T-helper 9 cell (primary cell): ENCODE measurements at places on chromosomes 1 and 21.
A peak's percentile ranks its signal among the peaks of the same experiment; 100 is the strongest.

GRCh38 chr1:243977094-243977493, 74.0 kb upstream of the ZBTB18 start:
- no peak for DNase-seq

GRCh38 chr1:53439337-53440207, 19.6 kb upstream of the DMRTB1 start:
- DNase-seq = no peak

DNA sequence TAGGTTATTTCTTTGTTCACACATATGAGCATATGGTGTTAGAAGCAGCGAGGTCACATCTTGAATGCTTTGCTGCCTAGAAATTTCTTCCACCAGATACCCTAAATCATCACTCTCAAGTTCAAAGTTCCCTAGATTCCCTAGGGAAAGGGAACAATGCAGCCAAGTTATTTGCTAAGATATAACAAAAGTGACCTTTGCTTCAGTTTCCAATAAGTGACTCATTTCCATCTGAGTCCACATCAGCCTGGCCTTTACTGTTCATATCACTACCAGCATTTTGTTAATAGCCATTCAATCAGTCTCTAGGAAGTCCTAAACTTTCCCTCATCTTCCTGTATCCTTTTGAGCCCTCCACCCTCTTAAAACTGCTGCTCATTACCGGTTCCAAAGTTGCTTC, 1502.5 kb downstream of the KCNT2 start:
- no peak for DNase-seq

GRCh38 chr21:30437010-30437565, 3.0 kb upstream of the KRTAP15-1 start:
- DNase-seq = no peak

DNA sequence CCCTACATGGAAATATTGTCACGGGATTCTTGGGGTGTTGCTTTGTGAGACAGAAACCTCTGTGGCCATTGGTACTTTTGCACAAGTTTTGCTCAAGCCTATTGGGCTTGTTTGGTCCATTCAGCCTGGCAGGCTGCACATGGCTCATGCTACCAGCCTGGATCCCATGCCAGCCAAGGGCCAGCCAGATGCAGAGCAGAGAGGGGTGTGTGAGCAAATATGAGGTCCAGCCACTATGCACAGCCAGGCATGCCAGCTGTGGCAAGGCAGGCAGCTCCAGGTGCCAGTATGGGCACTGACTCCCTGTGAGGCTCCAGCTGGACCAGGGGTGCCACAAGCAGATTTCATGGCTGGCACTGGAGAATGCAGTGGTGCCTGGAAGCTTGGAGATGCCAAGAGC, 6.7 kb upstream of the CHD1L start:
- no peak for DNase-seq

DNA sequence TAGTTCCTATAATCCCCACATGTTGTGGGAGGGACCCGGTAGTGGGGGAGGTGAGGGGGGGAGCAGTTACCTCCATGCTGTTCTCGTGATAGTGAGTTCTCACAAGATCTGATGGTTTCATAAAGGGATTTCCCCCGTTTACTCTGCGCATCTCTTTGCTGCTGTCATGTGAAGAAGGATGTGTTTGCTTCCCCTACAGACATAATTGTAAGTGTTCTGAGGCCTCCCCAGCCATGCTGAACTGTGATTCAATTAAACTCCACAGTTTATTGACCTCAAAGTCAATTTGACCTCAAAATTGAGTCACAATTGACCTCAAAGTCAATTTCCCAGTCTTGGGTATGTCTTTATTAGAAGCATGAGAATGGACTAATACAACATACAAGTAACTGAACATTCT, 19.7 kb downstream of the DPH5 start:
- DNase-seq = no peak

- DNase-seq = no peak
Observed at GRCh38 chr1:200328379-200328778, 81.5 kb downstream of the ZNF281 start.

DNA sequence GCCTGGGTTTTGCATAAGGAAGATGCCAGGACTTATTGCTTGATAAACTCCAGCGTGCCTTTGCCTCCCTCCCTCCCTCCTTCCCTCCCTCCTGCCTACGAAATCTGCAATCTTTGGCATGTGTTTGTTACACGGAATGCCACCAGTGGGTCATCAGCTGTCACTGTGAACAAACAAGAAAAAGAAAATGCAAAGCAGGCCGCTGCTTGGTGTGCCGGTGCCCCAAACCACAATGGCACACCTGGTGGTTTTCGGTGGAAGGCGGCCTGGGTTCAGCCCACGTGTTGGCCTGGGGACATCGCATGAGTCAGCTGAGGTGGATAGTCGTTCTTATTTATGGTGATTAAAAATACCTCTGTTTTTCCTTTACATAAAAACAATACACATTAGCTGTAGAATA, 16.3 kb upstream of the IFNLR1 start:
- no peak for DNase-seq

DNA sequence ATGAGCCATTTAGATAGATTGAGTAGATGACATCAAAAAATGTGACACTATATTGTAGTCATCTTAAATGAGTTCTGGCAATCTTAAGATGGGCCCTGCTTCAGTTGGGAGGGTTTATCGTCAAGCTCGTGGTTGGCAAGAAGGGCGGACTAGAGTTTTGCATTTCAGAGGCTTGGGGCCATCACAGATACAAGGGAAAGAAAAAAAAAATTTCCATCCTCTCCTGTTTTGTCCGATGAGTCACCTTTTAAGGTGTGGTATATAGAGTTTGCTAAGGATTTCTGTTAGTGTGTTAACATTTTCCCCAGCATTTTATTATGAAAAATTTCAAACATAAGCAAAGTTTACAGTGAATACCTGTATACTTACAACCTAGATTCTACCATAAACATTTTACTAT, 31.8 kb upstream of the KCNQ4 start:
- no peak for DNase-seq

GRCh38 chr1:11907275-11908094, 18.7 kb downstream of the KIAA2013 start:
- DNase-seq = peak; percentile 80

DNA sequence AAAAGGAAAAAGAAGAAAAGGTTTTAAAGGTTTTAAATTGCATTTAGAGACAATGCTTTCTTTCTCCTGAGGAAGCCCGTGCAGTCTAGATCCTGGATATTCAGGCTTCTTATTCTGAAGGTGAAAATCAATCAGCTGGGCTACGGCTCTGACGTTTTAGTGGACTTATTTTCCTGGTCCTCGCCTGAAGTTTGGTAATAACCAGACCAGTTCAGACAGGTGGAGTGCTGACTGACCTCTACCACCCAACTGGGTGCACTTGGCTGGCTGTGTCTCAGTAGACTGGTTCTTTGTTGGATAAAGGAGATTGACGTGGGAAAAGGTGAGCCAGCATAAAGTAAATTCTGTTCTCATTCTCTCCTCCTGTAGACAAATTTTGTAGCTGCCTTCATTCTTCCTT, 7.2 kb upstream of the ATP1A1 start:
- DNase-seq = no peak

DNA sequence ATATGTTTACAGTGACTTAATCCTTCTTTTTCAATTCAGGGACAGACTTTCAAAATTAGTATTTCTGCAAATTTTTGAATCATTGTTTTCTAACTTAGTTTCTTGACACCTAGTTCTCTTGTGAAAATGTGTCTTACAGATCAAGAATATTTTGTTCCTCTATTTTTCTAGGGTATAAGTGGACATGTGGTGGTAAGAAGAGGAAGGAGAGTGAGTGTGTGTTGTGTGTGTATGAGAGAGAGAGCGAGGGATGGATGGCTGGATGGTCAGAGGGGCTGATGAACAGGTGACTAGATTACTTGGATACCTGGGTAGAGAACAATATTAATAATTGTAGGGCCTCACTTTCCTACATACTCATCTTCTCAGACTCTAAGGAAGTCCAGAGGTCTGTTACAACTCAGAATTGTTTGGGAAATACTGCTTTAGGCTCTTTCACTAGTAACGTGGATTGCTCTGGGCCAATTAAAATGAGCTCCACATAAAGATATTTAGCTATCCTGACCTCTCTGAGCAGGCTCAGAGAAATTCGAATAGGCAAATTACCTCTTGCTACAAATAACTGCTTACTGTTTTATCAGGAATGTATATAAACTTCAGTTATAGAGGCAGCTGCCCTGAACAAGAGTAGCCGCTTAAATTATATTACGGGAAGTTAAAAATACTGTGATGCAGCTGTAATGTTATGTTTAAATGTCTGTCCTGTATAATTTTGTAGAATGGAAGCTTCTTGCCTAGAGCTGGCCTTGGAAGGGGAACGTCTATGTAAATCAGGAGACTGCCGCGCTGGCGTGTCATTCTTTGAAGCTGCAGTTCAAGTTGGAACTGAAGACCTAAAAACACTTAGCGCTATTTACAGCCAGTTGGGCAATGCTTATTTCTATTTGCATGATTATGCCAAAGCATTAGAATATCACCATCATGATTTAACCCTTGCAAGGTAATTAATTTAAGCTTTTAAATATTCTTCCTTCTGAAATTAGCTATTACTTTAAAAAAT, 19.7 kb downstream of the GPSM2 start:
- no peak for DNase-seq

GRCh38 chr1:197384471-197384870, 116.4 kb downstream of the CRB1 start:
- no peak for DNase-seq

DNA sequence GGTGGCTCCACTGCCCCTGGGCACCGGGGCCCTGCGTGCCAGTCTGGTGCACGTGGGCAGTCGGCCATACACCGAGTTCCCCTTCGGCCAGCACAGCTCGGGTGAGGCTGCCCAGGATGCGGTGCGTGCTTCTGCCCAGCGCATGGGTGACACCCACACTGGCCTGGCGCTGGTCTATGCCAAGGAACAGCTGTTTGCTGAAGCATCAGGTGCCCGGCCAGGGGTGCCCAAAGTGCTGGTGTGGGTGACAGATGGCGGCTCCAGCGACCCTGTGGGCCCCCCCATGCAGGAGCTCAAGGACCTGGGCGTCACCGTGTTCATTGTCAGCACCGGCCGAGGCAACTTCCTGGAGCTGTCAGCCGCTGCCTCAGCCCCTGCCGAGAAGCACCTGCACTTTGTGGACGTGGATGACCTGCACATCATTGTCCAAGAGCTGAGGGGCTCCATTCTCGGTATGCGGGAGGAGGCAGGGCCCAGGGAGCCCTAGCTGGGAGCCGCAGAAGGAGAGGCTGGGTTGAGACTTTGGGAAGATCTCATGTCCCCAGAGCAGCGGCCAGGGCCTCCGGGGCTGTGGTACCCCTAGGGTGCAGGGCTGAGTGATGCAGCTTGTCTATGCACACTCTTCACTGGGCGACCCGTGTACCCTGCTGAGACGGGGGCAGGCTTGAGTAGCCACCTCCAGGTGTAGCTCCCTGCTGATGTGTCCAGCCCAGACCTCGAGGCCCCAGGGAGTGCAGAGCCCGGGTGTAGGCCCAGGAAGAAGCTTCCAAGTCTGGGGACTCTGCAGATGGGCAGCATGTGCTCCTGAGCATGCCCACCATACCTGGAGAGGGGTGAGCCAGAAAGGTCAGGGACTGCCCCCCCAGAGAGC, 1.8 kb downstream of the VWA1 start:
- DNase-seq = no peak

- DNase-seq = no peak
Observed at GRCh38 chr1:75855010-75855409, 58.3 kb downstream of the MSH4 start.

- no peak for DNase-seq
Observed at GRCh38 chr1:186497651-186498050, 36.7 kb upstream of the PDC start.

- peak; percentile 65 for DNase-seq
Observed at GRCh38 chr1:37434292-37435225, 39.8 kb upstream of the ZC3H12A start.

GRCh38 chr1:34470401-34470800, 284.4 kb upstream of the GJB5 start:
- no peak for DNase-seq

- DNase-seq = no peak
Observed at GRCh38 chr1:216777148-216777547, 53.9 kb upstream of the ESRRG start.

DNA sequence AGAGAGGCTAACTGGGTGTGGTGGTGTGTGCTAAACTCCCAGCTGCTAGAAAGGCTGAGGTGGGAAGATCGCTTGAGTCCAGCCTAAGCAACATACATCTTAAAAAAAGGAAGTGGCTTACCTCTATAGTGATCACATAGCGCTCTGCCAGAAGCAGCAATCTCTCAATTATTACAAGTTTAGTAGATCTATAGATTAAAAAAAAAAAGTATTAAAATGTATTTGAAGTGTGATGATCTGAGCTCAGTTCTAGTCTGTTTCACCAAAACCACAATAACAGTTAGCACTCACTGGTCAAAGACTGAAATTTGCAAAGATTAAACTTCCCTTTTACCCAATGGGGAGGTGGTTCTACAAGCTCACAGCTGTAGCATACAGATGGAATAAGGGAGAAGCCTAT, 76.3 kb downstream of the USP24 start:
- no peak for DNase-seq

- DNase-seq = no peak
Observed at GRCh38 chr1:44817771-44818495, 9.6 kb downstream of the BTBD19 start.
